Esophagus muscularis mucosa (tissue), 4 donors: ENCODE measurements at places on chromosomes 12 and 14. TPM values are rescaled to one million over a fixed set of nuclear protein-coding genes. Genes with fewer than 3 reads are reported as not detected.

- H3K4me1 ChIP-seq, result no peaks in the 10 kb centered on the region
- H3K36me3 ChIP-seq, result no peaks in the 10 kb centered on the region
- no peak overlapping the region for H3K4me3 ChIP-seq
- DNase-seq, result no peak
These were observed 290.7 kb upstream of the ALG10B start for GRCh38 chr12:38025916-38026315.

DNA sequence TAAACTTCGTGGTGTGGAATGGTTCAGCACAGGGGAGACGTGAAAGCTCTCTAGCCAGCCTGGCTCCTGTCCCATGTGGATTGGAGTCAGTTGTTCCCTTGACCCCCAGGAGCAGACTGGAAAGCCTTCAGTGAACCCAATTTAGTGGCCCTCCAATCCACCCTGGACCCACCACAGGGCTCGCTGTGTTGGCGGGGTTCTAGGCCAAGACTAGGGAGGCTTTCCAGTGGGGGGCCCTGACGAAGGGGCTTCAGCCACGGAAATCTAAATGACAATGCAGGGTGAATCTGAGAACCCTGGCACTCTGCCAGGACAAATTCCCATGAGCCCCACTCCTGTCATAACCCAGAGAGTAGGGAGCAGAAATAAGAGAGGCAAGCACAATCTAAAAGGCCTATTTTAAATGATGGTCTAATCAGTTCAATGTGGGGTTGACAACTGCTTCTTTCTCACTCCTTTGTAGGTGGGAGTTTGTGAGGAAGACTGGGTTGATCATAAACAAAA lies 110.8 kb downstream of the SLC35F4 start:
- no peaks in the 10 kb centered on the region for H3K27me3 ChIP-seq
- no peak overlapping the region for H3K4me3 ChIP-seq
- no peaks in the 10 kb centered on the region for H3K36me3 ChIP-seq
- no peak for DNase-seq
- no peaks in the 10 kb centered on the region for H3K4me1 ChIP-seq
- no peak overlapping the region for H3K27ac ChIP-seq

- DNase-seq, result no peak
- H3K27me3 ChIP-seq, result no peaks in the 10 kb centered on the region
- no peaks in the 10 kb centered on the region for H3K36me3 ChIP-seq
- H3K4me1 ChIP-seq, result peaks cover 32% of the 10 kb centered on the region
These were observed 77.7 kb downstream of the ETV6 start for GRCh38 chr12:11727133-11727664.

DNA sequence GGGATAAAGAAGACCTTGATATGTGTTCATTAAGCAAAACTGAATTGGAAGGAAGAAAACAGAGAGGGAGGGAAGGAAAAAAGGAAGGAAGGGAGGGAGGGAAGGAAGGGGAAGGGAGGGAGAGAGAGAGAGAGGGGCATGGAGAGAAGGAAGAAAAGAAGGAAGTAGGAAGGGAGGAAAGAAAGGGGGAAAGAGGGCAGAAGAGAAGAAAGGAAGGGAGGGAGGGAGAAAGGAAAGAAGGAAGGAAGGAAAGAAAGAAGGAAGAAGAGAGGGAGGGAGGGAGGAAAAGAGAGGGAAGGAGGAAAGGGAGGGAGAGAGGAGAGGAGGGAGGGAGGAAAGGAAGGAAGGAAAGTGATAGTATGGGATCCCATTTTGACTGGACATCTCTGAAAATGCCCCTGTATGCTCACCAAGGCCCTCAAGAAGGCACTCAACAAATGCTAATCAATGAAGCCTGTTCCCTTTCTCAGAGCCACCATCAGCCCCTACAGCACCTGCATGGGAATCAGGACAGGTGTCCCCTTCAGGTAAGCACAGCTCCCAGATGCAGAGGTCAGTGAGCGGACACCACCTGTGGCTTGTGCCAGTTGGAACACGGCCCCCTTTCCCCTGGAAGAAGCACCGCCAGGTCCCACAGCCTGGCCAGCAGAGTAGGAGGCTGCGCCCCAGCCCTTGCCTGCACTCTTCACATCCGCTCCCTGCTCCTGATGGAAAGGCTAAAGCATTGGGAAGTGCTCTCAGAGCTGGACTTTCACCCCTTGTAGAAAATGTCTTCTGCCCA lies 161.4 kb upstream of the DIO3 start:
- no peak overlapping the region for H3K4me3 ChIP-seq
- H3K27me3 ChIP-seq, result no peaks in the 10 kb centered on the region
- peaks cover 8% of the 10 kb centered on the region for H3K4me1 ChIP-seq
- no peak overlapping the region for H3K27ac ChIP-seq

DNA sequence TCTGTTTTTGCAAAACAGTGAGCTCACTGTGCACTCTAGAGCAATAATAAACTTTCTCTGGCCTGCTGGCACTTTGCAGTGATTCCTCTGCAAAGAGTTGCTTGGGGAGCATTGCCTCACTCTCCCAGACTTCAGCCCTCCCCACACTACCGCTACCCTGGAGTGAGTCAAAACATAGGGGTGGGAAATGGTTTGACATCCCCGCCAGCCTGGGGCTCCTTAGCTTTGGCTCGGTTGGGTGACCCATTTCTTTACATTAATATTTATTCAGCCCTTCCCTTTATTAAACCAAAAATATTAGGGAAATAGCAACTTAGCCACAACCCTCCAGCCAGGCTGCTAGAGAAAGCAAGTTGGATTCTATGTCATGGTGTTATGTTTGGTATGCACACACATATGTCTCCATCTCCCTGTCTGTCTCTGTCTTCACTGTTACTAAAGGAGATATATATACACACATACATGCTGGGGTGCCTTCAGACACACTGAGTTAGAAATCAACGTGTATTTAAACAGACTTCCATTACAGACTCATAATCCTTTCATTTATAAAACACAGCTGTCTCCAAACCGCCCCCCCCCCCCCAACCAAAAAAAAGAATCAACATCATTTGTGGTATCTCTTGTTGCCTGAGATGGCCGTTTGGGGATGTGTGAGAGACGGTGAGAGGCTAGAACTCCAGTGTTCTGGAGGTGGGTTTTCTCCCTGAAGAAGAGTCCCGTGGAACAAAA lies 3.4 kb upstream of the IRF2BPL start:
- H3K36me3 ChIP-seq, result no peaks in the 10 kb centered on the region
- H3K4me3 ChIP-seq, result peak overlapping the region; percentile 65
- peak overlapping the region; percentile 98 for H3K27ac ChIP-seq
- H3K27me3 ChIP-seq, result no peaks in the 10 kb centered on the region

GRCh38 chr14:101512376-101512695 lies 49.0 kb upstream of the DIO3 start:
- no peak for DNase-seq
- H3K4me3 ChIP-seq, result no peak overlapping the region
- H3K36me3 ChIP-seq, result no peaks in the 10 kb centered on the region
- H3K4me1 ChIP-seq, result no peaks in the 10 kb centered on the region
- no peaks in the 10 kb centered on the region for H3K27me3 ChIP-seq
- no peak overlapping the region for H3K27ac ChIP-seq

DNA sequence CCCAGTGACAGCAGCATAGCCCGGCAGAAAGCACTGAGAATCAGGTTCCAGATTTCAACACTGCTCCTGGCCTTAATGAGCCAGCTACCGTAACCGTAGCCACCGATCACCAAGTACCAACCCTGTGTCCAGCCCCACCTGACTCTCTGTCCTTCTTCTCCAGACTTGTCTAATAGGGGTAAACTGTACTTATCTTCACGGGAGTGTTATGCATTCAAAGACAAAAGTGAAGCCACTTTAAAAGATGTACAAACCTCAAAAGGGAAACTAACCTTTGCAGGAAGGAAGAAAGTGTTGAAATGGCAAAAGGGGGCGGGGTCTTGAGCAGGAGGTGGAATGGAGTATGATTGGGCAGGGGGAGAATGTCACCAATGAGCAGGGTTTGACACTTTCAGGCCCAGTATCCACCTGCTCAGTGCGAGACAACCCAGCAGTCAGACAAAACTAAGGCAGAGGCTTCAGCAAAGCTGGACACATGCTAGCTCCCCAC lies 226.1 kb downstream of the CHST11 start:
- H3K27ac ChIP-seq, result no peak overlapping the region
- no peak overlapping the region for H3K4me3 ChIP-seq
- no peaks in the 10 kb centered on the region for H3K36me3 ChIP-seq

DNA sequence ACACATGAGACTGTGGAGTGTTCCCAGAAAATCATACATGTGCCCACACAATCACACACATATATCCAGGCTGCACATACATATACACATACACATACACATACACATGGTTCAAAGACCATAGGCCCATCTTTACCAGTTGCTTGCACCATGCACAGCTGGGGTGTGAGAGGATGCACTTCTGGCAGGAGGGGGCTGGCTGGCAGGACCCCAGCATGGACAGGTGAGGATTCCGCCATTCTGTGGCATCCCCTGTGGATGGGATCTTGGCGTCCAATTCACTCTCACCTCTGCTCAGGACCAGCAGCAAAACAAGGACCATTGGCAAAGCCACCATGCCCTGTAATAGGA lies 7.0 kb downstream of the ITGB7 start:
- no peaks in the 10 kb centered on the region for H3K36me3 ChIP-seq
- no peak overlapping the region for H3K4me3 ChIP-seq
- H3K27ac ChIP-seq, result no peak overlapping the region
- no peaks in the 10 kb centered on the region for H3K27me3 ChIP-seq

DNA sequence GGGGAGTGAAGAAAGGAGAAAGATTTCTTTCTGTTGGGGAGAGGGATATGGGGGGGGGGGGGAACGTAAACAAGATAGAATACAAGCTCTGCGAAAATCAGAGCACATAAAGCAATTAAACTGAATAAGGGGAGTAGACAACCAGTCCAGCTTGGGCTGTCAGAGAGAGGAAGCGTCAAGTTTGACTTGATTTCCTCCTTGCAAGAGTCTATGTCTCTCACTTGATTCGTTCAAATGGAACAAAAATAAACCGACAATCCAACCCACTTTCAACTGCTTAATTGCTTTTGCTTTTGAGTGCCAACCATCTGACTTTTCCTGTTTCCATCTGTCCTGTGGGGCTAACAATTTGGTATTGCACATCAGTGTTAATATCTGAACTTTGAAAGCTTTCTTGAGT lies 942 bp downstream of the SYT1 start:
- H3K27me3 ChIP-seq, result peaks cover 35% of the 10 kb centered on the region
- H3K4me3 ChIP-seq, result peak overlapping the region; percentile 60
- no peak overlapping the region for H3K27ac ChIP-seq
- H3K36me3 ChIP-seq, result no peaks in the 10 kb centered on the region
- DNase-seq, result no peak

- H3K4me3 ChIP-seq, result no peak overlapping the region
- DNase-seq, result no peak
- no peaks in the 10 kb centered on the region for H3K27me3 ChIP-seq
- no peak overlapping the region for H3K27ac ChIP-seq
These were observed 307.6 kb upstream of the FLRT2 start for GRCh38 chr14:85222341-85222740.

- H3K27me3 ChIP-seq, result no peaks in the 10 kb centered on the region
- peak overlapping the region; percentile 96 for H3K27ac ChIP-seq
- DNase-seq, result no peak
- peaks cover 68% of the 10 kb centered on the region for H3K4me1 ChIP-seq
- H3K4me3 ChIP-seq, result no peak overlapping the region
These were observed 5.3 kb downstream of the BHLHE41 start for GRCh38 chr12:26119391-26119989.

DNA sequence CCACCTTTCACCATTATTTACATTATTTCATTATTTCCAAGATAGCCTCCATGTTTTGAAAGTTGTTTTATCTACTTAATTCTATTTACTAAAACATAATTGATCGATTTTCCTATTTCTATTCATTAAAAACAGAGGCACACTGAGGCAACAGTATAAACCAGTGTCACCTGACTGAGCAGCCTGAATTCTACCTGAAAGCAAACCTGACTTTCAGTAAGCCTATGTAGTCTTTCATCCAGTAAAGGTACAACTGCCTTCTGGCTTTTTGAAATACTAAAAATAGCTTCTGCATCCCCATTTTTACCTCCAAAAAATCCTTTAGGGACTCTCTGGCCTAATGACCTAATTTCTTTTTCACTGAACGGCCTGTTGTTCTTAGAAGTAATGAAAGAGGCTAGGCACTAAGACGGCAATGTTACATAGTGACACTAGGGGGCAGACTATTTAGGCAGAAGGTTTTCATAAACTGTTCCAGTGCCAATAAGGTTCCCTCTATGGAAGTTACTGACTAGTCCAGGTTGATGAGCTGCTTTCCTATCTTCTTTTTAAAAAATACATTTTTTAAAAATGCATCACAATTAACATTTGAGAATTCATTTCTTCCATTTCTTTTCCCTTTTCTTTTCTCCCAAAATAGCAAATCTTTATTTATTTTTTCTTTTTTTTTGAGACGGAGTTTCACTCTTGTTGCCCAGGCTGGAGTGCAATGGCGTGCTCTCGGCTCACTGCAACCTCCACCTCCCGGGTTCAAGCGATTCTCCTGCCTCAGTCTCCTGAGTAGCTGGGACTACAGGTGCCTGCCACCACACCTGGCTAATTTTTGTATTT lies 17.5 kb downstream of the ANAPC5 start:
- no peaks in the 10 kb centered on the region for H3K27me3 ChIP-seq
- H3K27ac ChIP-seq, result no peak overlapping the region
- peaks cover 73% of the 10 kb centered on the region for H3K36me3 ChIP-seq
- no peak overlapping the region for H3K4me3 ChIP-seq
- DNase-seq, result no peak
- H3K4me1 ChIP-seq, result peaks cover 5% of the 10 kb centered on the region

DNA sequence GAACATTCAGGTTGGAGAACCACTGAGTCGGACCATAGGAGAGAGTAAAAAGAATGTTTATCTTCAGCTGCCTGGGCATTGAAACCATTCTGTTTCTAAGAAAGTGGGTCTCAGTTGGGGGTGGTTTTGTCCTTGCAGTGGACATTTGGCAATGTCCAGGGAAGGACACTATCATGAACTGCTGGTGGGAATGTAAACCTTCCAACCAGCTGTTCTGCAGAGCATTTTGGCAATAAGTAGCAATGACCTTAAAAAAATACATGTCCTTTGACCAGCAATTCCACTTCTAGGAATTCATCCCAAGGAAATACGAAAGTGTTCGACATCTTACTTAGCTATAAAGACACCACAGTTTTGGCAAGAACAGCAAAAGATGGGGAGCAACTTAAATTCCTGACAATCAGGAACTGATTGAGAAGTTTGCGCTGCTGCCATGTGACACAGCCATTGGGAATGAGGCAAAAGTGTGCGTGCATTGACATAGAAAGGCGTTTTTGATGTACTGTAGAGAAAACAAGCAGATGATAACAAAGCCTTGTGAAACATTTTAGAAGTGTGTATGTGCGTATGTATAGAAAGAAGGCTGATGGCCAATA lies 82.9 kb upstream of the MAP1LC3B2 start:
- no peaks in the 10 kb centered on the region for H3K27me3 ChIP-seq
- no peaks in the 10 kb centered on the region for H3K4me1 ChIP-seq
- H3K4me3 ChIP-seq, result no peak overlapping the region
- H3K27ac ChIP-seq, result no peak overlapping the region
- DNase-seq, result no peak

- H3K36me3 ChIP-seq, result no peaks in the 10 kb centered on the region
- H3K27me3 ChIP-seq, result no peaks in the 10 kb centered on the region
- H3K27ac ChIP-seq, result no peak overlapping the region
- no peaks in the 10 kb centered on the region for H3K4me1 ChIP-seq
These were observed 122.8 kb upstream of the CCDC175 start for GRCh38 chr14:59699442-59699841.

- no peaks in the 10 kb centered on the region for H3K27me3 ChIP-seq
- H3K4me3 ChIP-seq, result no peak overlapping the region
- no peak overlapping the region for H3K27ac ChIP-seq
- H3K4me1 ChIP-seq, result no peaks in the 10 kb centered on the region
- no peaks in the 10 kb centered on the region for H3K36me3 ChIP-seq
These were observed 78.2 kb upstream of the OSBPL8 start for GRCh38 chr12:76637807-76638206.

The ASPG gene
- not detected for total RNA-seq

The PTHLH gene
- 2.7 TPM for total RNA-seq

The TRIAP1 gene
- 9.8 TPM for total RNA-seq

The TAS2R8 gene
- not detected for total RNA-seq

The KRT81 gene
- total RNA-seq, result 0.42 TPM

The KRT76 gene
- total RNA-seq, result not detected

The LPAR5 gene
- 1.7 TPM for total RNA-seq
